GM19239 (cell line): ENCODE measurements at places on chromosomes 1 and 21.

DNA sequence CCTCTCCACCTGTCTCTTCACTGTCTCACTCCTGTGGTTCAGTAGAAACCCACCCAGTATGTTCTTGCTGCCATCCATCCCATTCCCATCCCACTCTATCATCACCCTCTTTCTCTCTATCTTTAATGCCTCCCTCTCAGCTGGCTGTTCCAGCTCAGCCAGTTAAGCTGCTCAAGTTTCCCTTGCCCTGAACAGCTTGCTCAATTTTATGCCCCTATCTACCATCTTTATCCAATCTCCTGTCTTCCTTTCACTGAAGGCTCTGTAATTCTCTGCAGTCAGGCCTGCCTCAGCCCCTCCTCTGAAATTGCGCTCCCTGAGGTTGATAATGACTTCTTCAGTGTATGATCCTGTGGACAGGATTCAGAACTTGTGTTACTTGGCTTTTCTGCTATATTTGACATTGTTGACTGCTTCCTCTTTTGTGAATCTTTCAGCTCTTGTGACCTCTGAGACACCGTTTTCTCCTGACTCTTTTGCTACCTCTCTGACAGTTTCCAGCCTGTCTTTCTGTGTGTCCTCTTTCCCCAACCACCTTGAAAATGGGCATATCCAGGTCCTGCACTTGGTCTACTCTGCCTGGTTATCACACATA is 13.9 kb upstream of the BCAR3 start:
- no peak for DNase-seq

DNA sequence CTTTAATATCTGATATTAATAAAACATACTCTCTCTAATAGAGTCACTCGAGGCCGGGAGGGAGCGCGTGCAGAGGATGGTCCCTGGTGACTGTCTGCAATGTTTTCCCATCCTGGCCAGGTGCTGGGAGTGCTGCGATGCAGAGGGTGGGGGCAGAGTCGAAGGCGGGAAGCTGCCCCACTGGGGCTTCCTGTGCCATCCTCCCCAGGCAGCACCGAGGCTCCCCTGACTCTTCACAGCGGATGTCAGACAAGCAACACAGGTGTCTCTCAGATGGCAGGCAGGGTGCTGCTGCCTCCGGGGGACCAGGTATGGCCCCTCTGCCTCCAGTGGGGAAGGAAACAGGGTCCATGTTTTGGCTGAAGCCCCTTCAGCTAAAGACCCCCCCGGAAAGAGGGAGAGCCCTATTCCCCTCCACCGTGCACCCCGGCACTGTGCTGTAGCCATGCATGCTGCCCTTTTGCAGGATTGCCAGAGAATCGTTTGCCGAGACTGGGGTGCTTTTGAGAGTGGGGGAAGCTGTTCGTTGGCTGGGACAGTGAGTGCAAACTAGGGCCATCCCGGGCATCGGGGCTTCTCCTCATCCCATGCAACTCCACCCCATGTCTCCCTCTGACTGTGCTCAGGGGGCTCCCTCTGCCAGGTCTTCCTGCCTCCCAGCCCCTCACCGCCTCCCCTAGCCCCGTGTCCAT is 32.1 kb upstream of the TTC34 start:
- no peak for DNase-seq

GRCh38 chr1:36919491-36920145 is 114.7 kb downstream of the GRIK3 start:
- DNase-seq: no peak

DNA sequence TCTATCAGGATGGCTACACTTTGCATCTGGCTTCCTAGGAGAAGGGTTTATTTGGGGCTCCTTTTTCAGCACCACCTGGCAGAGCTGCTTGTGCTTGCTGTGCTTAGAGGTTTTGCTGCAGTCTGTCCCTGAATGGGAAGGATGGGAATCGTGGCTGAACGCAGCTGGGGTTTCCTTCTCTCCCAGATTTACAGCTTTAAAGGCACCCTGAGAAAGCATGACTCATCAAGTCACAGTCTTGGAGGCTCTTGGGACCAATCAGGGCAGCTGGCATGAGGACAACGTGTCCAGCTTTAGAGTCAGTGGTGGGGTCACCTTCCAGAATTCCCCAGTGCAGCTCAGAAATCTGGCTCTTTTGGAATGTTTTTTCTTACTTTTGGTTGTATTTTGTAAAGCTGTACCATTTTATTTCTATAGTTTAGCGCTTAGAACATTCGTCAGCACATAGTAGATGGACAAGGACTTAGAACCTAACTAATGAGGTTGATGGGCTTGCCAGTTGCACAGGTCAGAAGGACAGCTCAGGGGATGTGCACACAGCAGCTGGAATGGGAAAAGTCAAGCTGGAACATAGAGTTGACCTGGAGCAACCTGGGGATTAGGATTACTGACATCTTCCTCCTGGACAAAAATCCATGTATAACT is 222.6 kb downstream of the PRDM2 start:
- DNase-seq: no peak

DNA sequence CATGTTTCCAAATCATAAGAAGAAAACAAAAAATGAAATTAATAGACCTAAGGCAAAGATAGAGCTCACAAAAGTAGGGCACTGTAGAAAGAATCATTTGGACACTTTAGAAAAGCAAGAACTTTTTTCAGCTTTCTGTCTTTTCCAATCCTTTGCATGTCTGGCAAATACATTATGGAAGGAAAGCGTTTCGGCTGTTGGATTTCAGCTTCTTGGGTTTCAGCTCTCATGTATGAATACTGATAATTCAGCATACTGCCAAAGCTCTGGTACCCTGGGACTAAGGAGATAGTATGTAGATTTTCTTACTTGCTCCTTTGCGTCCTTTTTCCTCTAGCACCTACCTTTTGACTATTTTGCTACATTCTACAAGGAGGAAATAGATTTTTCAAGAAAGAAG is 375.9 kb downstream of the BRINP3 start:
- no peak for DNase-seq

- no peak for DNase-seq
Measured at GRCh38 chr1:6601049-6601922, 1.4 kb downstream of the KLHL21 start.

- DNase-seq: no peak
Measured at GRCh38 chr1:225468270-225469020, 40.6 kb upstream of the LBR start.

GRCh38 chr1:207888652-207889051 is 22.3 kb downstream of the CD34 start:
- no peak for DNase-seq

- DNase-seq: no peak
Measured at GRCh38 chr1:54051933-54052430, 1.0 kb downstream of the TMEM59 start.

- no peak for DNase-seq
Measured at GRCh38 chr1:202561726-202562443, 148.4 kb downstream of the SYT2 start.

GRCh38 chr1:29481031-29481430 is 244.7 kb downstream of the PTPRU start:
- DNase-seq: no peak

GRCh38 chr1:174326278-174326677 is 121.5 kb upstream of the GPR52 start:
- DNase-seq: no peak

DNA sequence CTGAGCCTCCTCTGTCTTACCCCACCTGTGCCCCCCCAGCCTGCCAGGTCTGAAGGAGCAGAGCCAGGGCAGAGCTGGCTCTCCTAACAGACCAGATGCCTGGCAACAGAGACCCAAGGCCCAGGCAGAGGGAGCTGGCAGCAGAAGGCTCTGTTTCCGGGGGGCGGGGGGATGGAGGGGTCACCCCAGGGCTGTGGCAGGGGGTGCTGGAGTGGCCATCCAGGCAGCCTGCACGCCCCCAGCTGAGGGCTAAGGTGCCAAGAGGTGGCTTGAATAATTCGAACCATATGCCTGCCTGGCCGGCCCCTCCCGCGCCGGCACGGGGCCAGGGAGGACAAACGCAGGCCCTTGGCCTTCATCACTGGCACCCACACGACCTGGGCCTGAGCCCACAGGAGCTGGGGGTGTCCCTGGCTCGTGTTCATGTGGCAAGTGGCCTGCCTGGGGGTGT is 16.0 kb upstream of the PLEKHG5 start:
- no peak for DNase-seq

- DNase-seq: no peak
Measured at GRCh38 chr1:7290971-7291970, 479.8 kb upstream of the VAMP3 start.

- DNase-seq: no peak
Measured at GRCh38 chr1:18874600-18874999, 15.1 kb upstream of the TAS1R2 start.

DNA sequence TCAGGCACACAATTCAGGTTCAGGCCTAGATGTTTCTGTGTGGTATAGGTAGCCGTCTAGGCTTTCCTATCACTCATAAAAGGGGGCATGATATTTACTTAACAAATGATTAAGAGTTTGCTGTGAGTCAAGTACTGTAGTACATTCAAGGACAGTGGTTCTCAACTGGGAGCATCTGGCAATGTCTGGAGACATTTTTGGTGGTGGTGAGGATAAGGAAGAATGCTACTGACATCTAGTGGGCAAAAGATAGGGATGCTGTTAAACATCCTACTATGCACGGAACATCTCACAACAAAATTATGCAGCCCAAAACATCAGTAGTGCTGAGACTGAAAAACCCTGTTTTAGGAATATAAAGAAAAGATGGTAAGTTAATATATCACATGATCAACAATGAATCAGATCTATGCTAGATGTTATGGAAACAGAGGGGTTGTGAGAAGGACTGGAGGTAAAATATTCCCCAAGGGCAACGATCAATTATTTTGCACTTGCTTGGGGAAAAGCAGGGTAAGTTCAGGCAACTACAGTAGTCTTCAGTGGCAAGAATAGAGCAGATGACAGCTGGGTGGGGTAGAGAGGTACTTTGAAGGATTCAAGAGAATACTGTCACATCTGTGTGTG is 4.9 kb downstream of the DNTTIP2 start:
- no peak for DNase-seq

DNA sequence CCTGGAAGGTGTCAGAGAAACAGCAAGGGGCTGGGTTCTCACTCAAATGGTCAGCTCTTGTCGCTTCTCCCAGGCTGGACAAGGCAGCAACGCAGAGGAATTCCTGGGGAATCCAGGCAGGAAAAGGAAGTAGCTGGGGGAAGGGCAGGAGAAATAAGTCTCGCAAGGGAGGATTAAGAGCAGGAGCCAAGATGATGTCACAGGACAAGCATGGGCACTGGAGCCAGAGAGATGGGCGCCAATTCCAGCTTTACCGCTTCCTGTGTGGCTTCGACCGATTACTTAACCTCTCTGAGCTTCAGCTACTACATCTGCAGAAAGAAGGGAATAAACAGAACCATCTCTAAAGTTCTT is 70.5 kb downstream of the SSBP3 start:
- DNase-seq: no peak

DNA sequence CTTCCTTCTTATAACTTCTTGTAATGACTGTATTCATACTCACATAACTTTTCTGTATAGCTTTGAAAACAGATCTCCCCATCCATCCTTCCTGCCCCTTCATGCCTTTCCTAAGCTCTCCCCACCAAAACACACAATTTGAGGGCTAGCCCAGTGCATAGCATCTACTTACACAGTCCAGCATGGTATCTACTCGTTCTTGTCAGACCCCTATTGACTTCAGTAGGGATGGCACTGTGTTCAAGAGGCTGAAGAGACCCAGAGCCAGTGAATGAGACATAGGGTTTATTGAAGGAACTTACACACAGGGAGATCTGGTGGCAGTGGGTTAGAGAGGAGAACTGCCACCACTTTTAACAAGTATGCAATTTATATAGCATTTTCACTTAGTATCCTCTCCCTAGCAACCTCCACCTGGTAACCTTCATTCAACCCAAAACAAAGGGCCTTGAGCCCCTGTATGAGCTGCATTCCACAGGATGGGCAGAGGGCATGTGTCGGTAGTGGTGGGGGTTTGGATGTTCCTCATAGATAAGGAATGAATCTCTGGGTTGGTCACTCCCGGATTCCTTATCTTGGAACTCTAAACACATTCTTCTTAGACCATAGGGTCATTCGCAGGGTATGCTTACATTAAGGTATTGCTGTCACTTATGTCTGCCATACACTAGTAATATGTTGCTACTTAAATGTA is 64.9 kb upstream of the GNG12 start:
- DNase-seq: no peak

- no peak for DNase-seq
Measured at GRCh38 chr21:28454564-28455252, 538.0 kb downstream of the LTN1 start.

GRCh38 chr1:1068517-1069055 is 5.5 kb downstream of the RNF223 start:
- DNase-seq: peak; percentile 84

GRCh38 chr1:226939438-226940028 is 561 bp upstream of the COQ8A start:
- DNase-seq: peak; percentile 46

DNA sequence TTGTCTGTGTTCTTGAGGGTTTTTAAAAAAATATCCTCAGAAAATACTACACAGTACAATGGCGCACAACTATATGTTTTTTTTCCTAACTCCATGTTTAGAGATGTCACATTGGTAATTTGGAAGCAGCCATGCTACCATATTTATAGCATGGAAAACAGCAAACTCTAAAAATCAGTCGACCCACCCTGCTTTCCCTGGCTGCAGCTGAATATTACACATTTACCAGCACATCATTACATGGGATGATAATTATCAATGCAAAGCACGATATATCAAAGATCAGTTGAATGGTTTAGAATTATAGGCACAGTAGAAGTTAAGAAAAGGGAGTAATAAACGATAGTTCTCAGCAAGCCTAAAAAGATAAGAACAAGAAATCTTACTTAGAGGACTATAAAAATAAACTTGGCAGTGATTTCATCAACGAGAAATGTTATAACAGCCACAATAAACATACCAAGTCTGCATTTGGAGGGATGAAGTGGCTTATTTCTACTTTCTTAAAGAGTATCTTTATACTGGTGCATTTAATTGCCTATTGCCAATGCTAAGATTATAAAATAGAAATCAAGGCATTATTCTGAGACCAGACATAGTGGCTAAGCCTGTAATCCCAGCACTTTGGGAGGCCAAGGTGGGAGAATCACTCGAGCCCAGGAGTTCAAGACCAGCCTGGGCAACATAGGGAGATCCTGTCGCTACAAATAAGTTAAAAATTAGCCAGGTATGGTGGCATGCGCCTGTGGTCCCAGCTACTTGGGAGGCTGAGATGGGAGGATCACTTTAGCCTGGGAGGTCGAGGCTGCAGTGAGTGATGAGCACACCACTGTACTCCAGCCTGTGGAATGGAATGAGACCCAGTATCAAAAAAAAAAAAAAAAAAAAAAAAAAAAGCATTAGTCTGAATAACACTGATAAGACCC is 43.4 kb downstream of the WDR64 start:
- DNase-seq: no peak

DNA sequence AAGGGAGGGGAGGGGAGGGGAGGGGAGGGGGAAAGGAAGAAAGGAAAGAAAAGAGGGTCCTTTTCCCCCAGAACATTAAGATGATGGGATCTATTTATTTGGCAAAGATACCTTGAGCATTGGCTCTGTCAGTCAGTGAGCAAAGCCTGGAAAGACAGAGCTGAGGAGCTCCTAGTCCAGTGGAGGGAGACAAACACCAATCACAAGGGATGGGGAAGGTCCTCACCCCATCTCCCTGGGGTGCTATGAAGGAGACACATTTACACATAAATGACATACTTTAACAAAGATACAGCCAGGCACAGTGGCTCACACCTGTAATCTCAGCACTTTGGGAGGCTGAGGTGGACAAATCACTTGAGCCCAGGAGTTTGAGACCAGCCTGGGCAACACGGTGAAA is 154.9 kb upstream of the TIAM1 start:
- no peak for DNase-seq
